ENCODE measurements at places on chromosomes 5 and 9. TPM values are rescaled to one million over a fixed set of nuclear protein-coding genes. Genes with fewer than 3 reads are reported as not detected.

- DNase-seq, result no peak
Observed at GRCh38 chr9:136232969-136233368, 12.6 kb downstream of the QSOX2 start.

DNA sequence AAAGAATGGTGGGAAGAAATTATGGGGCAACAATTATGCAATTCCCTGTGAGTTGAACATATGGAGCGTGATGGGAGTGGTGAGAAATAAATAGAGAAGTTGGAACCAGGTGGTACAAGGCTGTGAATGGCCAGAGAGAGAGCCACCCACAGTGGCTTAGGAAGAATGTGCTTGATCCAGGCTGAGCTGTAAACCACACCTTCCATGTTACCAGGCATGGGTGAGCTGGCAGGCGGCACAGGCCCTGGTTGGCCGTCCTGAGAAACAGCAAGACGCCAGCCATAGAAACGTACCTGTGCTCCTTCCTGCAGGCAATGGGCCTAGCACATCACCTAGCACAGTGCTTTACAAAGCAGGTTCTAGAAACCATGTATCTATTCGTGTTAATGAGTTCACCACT, 74.3 kb downstream of the EPB41L4B start:
- no peak for DNase-seq

- no peak for DNase-seq
Observed at GRCh38 chr5:2432076-2432920, 319.2 kb downstream of the IRX2 start.

DNA sequence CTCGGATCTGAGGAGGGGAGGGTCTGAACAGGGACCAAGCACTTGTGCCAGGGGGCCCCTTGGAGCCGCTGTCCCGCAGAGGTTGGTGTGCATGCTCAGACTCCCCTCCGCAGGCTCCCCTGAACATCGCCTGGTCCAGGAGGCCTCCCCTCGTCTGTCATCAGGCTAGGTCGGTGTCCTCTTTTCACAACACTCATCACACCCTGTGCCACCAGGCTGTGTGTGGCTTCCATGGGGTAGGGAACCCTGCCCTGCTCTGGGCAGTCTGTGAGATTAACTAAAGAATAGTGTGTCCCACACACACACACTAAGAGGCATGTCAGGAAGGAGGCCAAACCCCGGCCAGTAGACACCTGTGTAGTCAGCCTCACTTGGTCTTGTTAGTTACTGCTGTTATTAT, 119.3 kb downstream of the C5orf15 start:
- DNase-seq, result no peak

DNA sequence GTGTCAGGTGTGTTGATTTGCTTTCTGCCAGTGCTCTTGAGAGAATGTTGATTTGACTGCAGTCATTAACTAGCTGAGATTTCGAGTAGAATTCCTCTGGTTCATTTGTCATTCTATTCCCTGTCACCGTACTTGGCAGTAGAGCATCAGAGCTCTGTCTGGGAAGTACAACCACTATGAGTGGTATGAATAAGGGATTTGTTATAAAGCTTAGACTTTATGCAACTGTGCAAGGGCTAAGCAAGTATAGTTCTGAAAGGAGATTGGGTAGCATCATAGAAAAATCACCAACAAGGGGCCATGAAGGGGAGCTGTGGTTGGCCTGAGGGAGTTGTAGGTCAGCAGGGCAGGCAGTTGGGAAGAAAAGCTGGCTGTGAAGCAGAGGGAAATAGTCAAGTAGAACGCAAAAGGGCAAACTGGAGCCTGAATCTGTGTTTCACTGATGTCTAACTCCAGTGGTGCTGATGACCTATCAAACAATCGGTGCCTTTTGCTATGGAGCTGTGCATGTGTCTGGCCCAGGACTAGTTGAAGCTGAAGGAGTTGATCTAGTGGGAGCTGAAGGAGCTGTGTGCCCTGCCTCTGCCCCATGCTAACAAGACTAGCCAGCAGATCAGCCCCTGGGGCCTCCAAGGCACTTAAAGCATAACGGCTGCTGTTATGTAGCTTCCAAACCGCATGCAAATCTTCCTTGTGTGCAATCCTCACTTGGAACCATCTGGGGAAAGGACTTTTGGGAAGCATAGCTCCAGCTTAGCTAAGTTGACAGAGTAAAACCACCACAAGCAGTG, 110.0 kb downstream of the SLC28A3 start:
- DNase-seq, result no peak

The MARCOL gene
- not detected for polyA plus RNA-seq

GRCh38 chr5:33588654-33589372, 148.0 kb downstream of the TARS1 start:
- DNase-seq, result no peak

The HMMR gene
- polyA plus RNA-seq, result 7.2 TPM

DNA sequence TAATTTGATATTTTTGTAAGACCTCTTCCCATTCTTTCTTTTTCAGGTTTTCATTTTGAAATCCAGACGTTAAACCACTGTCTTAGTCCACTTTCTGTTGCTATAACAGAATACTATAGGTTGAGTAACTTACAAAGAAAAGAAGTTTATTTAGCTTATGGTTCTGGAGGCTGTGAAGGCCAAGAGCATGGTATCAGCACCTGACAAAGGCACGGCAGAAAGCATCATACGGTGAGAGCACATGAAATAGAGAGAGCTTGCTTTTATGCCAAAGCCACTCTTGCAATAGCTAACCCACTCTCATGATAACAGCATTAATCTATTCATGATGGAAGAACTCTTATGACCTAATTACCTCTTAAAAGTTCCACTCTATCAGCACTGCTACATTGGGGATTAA, 255.6 kb upstream of the PDE4D start:
- DNase-seq, result no peak

DNA sequence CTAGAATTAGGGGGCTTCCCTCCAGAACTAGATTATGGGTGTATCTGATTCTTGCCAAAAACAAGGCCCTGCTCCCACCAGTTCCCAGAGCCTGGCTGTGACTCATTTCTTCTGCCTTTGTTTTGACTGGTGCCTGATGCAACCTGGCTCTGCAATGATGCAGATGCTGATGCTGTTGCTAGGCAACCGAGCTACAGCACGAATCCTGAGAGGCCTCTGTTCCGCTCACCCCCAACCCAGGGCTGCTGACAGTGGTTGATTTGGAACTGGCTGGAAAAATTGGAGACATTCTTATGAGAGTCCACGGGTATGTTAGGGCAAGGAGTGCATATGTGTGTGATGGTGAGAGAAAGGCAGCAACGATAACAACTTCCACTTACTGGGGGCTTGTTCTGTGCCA, 100.3 kb downstream of the NSG2 start:
- no peak for DNase-seq

DNA sequence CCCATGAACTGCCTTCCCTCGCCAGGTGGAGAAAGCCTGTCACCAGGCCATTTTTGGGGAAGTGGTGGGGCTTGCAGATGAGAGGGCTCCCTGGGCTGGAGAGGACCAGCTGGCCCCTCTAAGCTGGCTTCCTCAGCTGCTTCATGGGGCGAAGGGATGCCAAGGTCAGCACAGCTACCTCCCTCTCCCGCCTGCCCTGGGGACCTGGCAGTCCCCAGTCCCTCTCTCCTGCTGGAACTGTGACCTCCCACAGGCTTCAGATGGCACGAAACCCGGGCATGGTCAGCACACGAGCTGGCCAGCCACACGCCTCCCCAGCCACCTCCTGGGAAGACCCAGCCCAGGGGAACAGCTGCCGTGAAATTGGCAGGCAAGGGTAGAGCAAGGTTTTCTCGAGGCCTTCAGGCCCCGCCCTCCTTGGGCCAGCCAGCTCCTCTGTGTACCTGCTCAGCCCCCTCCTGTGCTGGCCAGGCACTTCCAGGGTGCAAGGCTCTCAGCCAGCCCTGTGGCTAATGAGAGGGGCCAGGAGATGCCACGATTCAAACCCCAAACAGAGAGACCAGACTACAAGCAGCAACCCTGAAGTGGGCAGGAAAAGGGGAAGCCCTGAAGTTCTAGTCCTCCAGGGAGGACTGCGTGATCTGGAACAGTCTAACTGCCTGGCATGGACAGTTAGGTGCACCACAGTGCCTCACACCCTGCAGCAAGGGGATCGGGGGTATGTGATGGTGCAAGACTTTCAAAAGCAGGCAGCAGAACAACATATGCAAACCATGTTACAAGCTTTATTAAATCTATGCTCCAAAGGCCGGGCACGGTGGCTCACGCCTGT, 12.9 kb downstream of the PLPP7 start:
- no peak for DNase-seq

The SOHLH1 gene
- 0.13 TPM for polyA plus RNA-seq

GRCh38 chr9:135968083-135968476, 6.9 kb upstream of the UBAC1 start:
- no peak for DNase-seq

GRCh38 chr9:106077731-106078130, 383.4 kb downstream of the TMEM38B start:
- no peak for DNase-seq

DNA sequence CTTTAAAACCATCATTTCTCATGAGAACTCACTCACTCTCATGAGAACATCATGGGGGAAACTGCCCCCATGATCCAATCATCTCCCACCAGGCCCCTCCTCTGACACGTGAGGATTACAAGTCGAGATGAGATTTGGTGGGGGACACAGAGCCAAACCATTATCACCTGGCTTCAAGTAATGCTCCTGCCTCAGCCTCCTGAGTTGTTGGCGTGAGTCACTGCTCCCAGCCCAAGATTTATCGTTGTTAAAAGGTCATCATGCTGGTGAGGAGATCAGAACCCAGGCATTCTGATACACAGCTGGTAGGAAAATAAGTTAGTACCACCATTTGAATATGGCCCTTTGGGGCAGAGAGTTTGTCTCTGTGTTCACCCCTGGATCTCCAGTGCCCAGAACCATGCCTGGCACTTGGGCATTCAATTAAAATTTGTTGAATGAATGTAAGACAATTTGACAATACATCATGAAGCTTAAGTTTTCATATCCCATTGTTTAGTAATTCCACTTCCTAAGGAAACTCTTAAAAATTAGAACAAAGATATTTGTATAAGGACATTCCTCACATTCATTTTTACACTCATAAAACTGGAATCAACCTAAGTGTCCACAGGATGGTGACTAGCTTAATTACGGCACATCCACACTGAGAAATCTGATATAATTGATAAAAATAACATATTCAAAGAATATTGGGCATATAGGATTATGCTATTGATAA, 58.0 kb upstream of the COL15A1 start:
- DNase-seq, result no peak

The CNTNAP3 gene
- 1.5 TPM for polyA plus RNA-seq

- DNase-seq, result no peak
Observed at GRCh38 chr9:35254984-35255857, 93.4 kb downstream of the UNC13B start.

DNA sequence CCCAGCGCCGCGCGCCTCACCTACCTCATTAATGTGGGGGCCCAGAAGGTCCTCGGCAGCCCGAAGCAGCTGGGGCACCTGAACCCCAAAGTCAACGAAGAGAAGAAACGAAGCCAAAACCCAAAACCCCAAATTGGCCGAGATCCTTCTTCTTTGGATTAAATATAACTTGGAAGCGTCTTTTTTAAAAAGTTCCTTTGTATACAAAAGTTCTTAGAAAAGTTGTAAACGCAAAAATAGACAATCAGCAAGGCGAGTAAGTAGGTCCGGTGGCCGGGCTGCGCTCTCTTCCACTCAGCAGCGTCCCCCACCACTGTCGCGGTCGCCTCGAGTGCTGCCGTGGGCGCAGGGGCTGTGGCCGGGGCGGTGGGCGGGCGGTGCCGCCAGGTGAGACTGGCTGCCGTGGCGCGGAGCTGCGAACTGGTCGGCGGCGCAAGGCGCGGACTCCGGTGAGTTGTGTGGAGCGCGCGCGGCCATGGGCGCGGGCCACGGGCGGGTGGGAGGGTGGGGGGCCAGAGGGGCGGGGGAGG, 360 bp downstream of the KLF4 start:
- DNase-seq, result peak; percentile 61

- DNase-seq, result no peak
Observed at GRCh38 chr5:113236536-113237288, 198.1 kb downstream of the TSSK1B start.

- DNase-seq, result no peak
Observed at GRCh38 chr5:172712610-172713009, 58.4 kb downstream of the DUSP1 start.

The LURAP1L gene
- polyA plus RNA-seq, result 13.2 TPM

The INSL4 gene
- polyA plus RNA-seq, result not detected
